ENCODE measurements at places on chromosomes 5 and 9.
A peak's percentile ranks its signal among the peaks of the same experiment; 100 is the strongest.

DNA sequence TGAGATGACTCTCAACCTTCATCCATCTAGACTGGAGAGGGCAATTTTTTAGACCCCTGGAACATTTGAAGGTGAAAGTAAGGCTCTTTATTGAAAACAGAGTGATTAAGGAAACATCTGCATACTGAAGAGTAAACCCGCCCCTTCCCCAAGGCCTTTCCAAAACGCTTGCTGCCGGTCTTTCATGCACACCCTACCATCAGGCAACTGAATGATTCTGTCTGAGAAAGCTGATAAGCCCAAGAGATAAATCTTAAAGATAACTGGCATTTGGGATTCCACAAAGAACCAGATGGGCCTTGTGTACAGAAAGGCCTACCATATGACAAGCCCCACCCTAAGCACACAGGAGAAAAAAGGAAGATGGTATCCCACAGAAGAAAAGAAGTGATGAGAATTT is 54.4 kb upstream of the PIK3R1 start:
- DNase-seq = no peak

- DNase-seq = no peak
These were observed 6.4 kb upstream of the MEF2C start for GRCh38 chr5:88889189-88890069.

- no peak for DNase-seq
These were observed 341.4 kb upstream of the ACTBL2 start for GRCh38 chr5:57824047-57824446.

DNA sequence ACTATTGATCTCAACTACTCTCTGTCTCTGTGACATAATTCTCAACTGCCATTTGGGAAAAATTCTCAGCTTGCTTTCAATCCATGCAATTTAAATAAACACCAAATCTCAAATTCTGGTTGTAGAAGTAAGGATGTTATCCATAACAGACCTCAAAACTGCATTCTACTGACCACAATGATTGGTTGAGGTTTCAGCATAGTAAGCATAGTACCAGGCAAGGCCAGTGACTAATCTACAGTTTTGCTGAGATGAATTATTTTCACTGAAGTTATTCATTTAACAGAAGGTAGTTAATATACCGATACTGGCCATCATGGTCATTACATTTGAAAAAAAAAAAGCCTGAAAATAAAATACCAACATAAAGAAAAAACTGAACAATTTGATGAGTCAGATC is 488.0 kb upstream of the CDH18 start:
- DNase-seq = no peak

GRCh38 chr9:112135706-112136105 is 39.4 kb downstream of the SUSD1 start:
- no peak for DNase-seq

DNA sequence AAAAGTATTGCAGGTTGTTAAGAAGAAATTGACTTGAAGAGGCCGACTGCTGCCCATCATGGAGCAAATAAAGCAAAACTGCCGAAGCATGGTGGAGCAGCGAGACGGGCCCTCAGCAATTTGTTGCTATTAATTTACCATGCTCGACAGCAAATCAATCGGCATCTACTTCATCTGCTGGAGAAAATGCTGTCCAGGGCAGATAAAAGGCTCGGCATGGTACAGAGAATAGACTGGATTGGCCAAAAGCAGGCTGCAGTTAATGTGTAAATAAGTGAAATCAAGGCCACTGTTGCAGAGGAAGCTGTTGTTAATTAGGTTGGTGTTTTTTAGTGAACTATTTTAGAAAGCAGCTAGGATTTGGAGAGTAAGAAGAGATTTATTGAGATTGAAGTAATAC is 8.3 kb downstream of the TLE4 start:
- DNase-seq = no peak

DNA sequence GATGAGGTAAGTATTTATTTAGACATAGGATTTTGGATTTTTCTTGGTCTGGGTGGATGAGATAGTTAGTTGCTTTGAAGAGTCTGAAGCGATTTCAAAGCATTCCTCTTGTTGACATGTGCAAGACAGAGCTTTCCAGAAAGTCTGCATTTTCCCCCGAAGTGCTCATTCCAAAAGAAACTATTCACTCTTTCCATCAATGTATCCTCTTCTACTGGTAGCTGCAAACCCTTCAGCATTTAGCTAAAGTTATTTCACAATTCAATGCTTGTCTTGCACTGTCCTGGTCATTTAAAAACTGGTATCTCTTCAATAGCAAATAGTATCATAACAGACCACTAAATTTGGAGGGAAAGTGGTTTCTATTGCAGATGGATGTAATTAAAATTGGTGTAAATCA is 13.0 kb downstream of the NREP start:
- DNase-seq = no peak

GRCh38 chr9:83185488-83186154 is 122.7 kb upstream of the RASEF start:
- DNase-seq = no peak

DNA sequence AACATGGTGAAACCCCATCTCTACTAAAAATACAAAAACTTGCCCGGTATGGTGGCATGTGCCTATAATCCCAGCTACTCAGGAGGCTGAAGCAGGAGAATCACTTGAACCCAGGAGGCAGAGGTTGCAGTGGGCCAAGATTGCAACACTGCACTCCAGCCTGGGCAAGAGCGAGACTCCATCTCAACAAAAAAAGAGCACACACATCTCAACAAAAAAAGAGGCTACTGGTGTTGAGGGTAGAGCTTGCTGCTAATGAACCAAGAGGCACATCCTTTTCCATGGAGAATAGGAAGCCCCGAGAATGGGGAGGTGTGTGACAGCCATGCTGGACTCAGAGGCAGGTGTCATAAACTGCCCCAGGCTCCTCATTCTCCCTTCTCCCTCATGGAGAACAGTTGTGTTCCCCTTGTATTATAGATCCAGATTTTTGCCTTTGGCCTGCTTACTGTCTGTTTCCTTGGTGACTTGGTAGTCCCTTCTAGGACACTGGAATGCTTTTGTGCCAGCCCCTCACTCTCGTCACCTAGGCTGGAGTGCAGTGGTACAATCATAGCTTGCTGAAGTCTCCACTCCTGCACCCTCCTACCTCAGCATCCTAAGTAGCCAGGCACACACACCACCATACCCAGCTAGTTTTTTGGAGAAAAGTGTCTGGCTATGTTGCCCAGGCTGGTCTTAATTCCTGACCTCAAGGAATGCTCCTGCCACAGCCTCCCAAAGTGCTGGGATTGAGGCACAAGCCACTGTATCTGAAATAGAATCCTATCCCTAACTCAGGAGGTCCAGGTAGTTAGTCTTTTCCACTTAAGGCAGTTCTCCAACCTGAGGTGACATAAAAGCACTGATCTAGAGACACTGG is 5.1 kb downstream of the RPL12 start:
- DNase-seq = no peak

- no peak for DNase-seq
These were observed 6.1 kb downstream of the IL4 start for GRCh38 chr5:132679717-132680380.

DNA sequence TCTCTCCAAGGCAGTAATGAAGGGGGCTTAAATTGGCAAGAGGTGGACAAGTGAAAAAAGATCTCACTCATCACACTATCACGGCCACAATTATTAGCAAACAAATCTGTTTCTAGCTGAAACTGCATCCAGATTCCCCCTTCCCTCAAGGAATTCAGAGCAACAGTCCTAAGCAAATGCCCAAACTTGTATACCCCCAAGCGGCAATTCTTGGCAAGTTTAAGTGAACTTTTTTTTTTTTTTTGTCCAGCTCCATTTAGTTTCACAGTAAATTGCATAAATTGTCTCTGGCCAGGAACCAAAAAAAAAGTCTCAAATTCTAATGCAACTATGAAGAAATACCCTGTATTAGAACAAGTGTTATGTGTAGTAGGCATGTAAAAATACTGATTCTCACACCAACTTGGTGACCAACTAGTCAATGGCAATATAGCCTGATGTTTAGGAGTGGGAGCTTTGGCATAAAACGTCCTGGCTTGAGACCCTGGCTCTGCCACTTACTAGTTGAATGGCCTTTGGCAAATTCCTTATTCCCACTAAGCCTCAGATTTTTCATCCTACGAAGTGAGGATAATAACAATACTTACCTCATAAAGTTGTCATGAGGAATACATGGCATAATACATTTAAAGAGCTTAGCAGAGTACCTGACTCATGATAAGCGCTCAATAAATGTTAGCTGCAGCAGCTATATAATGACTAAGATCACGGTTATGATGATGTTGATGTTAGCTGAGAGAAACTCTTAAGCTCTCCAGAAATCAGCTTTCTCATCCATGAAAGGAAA is 193.2 kb downstream of the ADAMTSL1 start:
- no peak for DNase-seq

GRCh38 chr5:34735491-34736426 is 79.6 kb downstream of the RAI14 start:
- DNase-seq = no peak

DNA sequence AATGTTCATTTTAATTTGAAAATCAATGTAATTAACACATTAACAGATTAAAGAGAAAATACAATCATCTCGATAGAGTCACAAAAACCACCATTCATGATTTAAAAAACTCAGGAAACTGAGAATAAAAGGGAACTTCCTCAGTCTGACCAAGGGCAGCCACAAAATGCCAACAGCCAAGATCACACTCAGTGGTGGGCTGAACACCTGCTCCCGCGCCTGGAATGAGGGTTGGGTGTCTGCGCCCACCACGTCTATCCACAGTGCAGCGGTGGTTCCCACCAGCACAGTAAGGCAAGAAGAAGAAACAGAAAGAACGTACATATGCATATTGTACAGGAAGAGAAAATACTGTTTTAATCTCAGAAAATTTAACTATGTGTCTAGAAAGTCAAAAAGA is 11.7 kb upstream of the NSMF start:
- DNase-seq = no peak

DNA sequence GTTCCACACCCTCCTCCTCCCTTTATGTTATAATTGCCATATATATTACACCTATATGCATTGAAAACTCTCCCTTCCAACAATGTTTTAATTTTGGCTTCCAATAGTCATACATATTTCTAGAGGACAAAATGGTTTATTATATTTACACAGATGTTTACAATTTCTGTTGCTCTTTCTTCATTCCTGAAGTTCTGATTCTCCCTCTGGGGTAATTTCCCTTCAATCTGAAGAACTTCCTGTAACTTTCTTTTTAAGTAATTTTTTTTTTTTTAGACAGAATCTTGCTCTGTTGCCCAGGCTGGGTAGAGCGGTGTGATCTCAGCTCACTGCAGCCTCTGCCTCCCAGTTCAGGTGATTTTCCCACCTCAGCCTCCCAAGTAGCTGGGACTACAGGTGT is 173.0 kb upstream of the MAP1B start:
- no peak for DNase-seq

DNA sequence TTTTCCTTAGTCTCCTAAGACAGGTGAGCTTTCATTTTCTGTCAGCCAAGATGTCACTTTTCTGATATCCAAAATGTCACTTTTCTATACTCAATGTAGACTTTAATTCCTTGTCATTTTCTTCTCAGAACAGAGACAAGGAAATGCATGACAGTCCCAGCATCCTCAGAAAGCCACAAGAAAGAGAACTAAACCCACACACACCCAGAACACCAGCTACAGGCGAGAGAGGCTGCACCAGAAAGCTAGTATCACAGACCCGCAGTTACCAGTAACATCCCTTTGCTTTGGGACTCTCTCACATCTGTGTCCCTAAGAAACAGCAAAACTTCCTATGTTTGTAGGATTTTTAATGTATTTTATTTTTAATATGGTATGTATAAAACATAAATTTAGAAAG is 17.1 kb downstream of the TRMO start:
- peak; percentile 47 for DNase-seq

DNA sequence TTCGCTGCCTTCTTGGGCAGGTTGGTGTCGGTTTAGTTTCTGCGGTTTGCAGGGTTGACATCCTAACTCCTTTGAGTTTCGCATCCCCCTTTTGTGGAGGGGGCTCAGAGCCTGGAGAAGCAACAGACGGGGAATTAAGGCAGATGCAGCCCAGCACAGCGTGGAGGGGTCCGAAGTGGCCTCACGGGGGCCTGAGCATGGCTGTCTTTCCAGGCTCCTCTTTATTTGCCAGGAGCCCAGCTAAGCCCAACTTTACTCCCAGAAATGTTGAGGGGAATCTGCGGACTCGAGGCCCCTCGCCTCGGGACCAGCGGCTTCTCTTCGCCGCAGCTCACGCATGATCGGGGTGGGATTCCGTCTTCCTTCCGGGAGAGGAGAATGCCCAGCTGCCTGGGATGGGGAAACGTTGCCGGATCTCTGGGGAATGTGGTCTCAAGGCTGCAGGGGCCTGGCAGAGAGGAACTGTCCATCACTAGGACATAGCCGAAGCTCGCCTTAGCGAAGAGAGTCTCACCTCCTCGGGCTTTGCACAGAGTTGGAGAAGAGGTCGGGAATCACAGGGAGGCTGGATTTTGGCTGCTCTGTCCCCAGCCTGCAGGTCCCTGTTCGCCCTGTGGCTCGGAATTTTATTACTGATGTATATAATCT is 1.3 kb downstream of the RAI14 start:
- no peak for DNase-seq

- DNase-seq = no peak
These were observed 44.1 kb upstream of the SYNPO start for GRCh38 chr5:150596313-150596712.

DNA sequence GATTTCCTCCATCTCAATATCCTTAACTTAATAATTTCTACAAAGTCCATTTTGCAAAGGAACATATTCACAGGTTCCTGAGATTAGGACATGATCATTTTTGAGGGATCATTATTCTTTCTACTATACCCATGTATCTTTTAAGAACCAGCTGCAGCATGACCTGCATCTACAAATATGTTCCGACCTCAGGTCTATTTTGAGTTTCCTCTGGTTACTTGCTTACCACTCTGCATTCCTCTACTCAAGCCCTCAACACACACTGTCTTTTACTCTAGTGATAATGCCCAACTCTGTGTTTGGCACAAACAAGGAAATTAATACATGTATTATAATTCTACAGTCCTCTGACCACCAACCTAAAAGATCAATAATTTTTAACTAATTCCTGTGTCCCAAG is 386.1 kb downstream of the DNAH5 start:
- no peak for DNase-seq

DNA sequence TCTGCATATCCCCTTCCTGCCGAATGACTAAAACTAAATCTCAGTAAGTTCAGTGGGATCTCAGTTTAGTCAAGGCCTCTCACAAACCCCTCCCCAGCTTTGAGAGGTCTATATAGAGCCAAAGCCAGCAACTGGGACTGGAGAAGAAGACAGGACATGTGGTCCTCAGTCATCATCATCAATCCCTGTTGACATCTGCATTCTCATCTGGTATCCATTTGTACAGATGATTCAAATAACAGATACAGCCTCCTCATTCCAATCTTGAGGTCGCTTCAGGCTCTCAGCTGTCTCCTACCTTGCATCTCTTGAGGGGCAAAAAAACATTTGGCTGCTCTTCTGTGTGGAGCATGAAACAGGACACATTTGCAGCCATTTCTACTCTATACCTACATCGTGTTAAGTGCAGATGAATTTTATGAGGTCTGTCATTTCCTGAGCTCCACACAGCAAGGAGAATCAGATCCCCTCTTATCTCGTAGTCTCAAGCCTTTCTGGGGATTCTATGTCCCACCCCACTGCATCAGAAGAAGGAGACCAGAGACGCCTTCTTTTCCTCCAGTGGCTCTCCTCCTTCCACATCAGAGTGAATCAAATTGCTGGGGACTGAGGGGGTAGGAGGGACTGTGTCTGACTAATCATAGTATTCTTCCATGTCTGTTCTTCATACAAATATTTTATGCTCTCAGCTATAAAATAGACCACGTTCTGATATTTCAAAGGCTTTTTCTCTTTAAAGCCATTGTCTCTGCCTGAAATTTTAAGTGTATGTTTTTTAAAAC is 4.7 kb upstream of the RECK start:
- no peak for DNase-seq

GRCh38 chr5:74251141-74252035 is 389.1 kb downstream of the ENC1 start:
- no peak for DNase-seq
